NCI-H1092 treated with DMSO at 0.1 percent for 48 hours (cell line): ENCODE measurements at places on chromosomes 2 and 18.
A peak's percentile ranks its signal among the peaks of the same experiment; 100 is the strongest.

- no peak for DNase-seq
Measured at GRCh38 chr2:182090486-182090885, 104.8 kb downstream of the PPP1R1C start.

DNA sequence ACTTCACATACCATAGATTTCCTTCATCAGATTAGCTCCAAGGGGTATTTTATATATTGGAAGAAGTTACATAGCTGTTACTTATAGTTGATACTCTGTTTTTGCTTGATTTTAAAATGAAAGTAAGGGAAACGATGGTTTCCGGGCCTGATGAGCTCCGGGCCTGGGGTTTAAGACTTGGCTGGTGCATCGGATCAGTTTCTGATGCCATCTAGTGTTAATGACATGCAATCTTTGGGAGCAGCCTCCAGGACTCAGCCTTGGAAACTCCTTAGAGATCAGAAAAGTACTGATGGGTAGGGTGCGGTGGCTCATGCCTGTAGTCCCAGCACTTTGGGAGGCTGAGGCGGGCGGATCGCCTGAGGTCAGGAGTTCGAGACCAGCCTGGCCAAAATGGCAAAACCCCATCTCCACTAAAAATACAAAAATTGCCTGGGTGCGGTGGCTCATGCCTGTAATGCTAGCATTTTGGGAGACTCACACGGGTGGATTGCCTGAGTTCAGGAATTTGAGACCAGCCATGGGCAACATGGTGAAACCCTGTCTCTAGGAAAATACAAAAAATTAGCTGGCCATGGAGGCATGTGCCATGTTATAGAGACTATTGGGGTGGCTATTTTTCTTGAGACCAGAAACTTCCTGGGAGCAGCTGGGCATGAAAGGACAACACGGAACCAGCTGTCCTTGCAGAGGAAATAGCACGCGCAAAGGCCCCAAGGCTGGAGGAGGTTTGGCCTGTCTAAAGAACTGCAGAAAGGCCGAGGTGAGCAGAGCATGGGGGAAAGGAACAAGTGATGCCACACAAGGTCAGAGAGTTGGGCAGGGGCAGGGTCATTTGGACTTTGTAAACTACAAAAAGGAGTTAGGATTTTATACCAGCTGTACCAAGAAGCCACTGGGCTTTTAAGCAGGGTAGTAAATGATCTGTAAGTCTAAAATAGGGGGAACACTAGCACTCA, 46.9 kb upstream of the CNOT11 start:
- peak; percentile 49 for DNase-seq

- no peak for DNase-seq
Measured at GRCh38 chr2:7272210-7272609, 355.0 kb downstream of the RNF144A start.

GRCh38 chr2:109594246-109594885, 19.4 kb downstream of the SEPTIN10 start:
- DNase-seq = no peak

- DNase-seq = no peak
Measured at GRCh38 chr2:231161252-231161839, 36.5 kb upstream of the HTR2B start.

GRCh38 chr2:229107601-229108000, 163.5 kb downstream of the PID1 start:
- DNase-seq = no peak

DNA sequence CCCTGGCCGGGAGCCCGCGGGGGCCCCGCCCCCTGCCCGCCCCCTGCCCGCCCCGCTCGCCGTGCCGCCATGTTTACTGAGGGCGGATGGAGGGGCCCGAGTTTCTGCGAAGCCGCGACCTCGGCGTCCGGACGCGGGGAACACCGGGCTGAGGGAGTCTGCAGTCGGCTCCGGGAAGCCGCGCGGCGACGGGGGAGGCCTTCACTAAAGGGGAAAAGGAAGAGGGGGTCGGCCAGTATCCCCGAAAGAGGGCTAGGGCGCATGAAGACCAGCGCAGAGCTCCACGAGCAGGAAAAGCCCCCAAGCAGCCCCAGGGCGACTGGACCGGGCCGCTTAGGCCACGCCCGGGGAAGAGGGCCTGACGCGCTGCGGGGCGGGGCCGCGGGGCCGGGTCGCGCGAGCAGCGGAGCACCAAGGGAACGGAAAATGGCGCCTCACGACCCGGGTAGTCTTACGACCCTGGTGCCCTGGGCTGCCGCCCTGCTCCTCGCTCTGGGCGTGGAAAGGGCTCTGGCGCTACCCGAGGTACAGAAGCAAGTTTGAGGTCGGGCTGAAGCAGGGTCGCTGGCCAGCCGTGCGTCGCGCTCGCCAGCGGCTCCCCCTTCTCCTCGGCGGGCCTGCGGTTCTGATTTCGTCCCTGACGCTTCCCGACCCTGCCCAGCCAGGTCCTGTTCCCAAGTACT, at the start of the genes ATRAID and SLC5A6:
TSS of gene ATRAID (plus strand) at position 99 of the 683 bp plus-strand sequence. CDS start at position 427, 328 bp downstream.
TSS of gene SLC5A6 (minus strand) at position 326 of the 683 bp plus-strand sequence. CDS start 4,618 bp downstream, outside the sequence.
- peak; percentile 85 for DNase-seq

GRCh38 chr2:20914771-20915170, 91.9 kb upstream of the LDAH start:
- DNase-seq = no peak

- no peak for DNase-seq
Measured at GRCh38 chr2:3871002-3871401, 167.6 kb downstream of the DCDC2C start.

DNA sequence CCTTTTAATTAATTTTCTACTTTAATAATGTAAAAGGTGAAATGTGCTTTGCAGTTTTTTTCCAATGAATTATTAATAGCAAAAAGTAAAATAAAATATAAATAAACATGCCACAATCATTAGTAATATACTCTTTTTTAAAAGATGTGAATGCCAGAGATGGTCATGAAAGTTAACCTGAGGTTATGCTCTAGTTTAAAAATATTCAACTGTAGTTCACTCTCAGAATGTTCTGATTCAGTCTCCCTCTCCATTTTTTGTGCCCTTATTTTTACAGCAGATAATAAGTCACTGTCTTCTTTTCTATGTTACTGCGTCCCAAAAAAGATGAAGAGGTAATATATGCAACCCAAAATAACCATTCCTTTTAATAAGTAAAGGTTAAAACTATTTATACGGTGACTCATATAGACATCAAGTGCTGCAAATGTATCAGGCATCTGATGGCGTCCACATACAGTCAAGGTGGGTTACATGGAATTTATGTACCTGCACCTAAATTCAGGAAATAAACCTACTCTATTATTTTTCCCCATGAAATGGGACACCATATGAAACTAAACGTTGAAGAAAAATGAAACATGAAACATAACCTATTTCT, 153.6 kb upstream of the ZNF804A start:
- DNase-seq = no peak
